HCEC 1CT (cell line): ENCODE measurements at places on chromosomes 16 and 17.
A peak's percentile ranks its signal among the peaks of the same experiment; 100 is the strongest.

DNA sequence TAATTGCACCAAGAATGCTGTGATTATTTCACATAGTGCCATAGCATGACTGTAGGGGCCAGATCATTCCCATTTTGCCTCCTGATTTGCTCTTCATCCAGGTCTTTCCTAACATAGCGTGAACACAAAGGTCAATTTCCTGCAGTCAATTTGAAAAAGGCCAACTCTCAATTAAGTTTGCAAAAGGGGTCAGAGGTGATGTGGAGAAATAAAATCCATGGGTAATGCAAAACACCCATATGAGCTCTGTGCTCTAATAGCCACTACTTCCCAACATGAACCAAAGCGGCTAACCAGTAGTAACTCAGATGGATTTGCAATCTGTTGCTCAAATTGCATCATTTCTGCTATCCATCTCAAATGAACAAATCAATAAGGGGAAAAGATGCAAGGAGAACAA lies 275.5 kb upstream of the SOX9 start:
- no peak for DNase-seq

- peak; percentile 76 for DNase-seq
Observed at GRCh38 chr17:7988750-7989178, 13.7 kb upstream of the GUCY2D start.

DNA sequence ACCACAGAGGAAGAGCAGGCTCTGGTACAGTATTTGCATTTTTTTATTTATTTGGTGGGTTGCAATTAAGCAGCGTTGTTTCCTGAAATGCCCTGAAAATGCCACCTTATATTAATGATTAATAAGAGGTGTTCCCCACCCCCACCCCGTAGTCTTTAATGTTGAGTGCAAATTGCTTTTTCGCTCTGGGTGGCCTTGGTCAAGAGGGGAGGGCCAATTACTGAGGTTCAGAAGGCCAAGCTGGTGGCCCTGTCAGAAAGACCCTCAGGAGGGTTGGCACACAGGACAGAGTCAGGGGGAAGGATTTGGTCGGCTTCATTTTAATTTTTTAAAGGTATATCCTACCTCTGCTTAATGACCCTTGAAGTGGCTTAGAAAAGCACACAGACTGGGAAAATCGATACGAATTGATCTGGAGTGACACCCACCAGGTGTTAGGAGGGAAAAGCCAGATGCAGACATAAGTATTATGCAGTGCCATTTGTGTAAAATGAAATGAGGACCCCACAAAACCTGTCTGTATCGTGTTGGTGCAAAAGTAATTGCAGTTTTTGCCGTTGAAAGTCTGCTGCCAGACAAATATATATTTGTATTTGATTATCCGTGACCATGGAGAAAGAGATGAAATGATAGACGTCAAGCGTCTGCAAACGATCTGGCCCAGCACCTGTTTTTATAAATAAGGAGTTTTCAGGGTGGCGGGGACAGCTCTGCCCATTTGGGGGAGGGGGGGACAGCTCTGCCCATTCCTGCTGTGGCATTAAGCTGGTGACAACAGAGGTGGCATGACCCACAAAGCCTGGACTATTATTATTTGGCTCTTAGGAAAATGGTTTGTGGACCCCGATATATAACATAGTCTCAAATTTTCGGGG lies 143.8 kb upstream of the PLCG2 start:
- no peak for DNase-seq

- no peak for DNase-seq
Observed at GRCh38 chr17:38914741-38915638, 10.4 kb upstream of the LASP1NB start.

- DNase-seq = no peak
Observed at GRCh38 chr16:85523602-85524364, 89.3 kb upstream of the GSE1 start.

DNA sequence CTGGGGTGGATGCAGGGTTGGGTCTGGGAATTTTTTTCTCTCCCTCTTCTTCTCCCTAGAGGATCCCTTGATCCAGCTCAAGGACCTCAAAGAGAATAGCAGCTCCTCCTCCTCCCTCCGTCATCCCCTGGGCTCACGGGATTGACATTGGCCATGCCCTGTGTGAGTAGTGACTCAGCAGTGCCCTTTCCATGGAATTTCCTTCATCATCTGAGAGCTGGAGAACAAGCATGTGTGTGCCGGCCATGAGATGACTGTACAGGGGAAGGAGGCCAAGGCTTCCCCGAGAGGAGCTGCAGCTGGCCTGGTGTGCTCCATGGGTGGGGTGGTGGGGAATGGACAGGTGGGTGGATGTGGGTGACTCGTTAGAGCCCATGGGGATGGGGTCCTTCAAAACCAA lies 8.9 kb upstream of the WSCD1 start:
- DNase-seq = peak; percentile 89

DNA sequence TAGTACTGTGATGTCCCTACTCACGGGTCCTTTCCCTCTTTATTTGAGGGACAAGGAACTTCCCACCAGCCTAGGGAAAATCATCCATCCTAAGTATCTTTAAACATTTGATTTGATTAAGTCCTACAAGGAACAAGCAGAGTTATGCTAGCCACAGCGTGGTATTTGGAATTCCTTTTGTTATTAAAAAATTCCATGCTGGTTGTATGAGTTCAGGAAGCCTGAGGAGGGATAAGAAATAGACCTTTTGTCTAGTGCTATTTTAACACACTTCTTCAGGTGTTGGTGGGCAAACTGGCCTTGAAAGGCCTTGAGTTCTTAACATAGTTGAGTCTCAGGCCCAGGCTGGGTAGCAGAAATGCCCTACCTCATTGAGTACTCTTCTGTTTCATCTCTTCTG lies 105.4 kb upstream of the TBX2 start:
- DNase-seq = no peak

DNA sequence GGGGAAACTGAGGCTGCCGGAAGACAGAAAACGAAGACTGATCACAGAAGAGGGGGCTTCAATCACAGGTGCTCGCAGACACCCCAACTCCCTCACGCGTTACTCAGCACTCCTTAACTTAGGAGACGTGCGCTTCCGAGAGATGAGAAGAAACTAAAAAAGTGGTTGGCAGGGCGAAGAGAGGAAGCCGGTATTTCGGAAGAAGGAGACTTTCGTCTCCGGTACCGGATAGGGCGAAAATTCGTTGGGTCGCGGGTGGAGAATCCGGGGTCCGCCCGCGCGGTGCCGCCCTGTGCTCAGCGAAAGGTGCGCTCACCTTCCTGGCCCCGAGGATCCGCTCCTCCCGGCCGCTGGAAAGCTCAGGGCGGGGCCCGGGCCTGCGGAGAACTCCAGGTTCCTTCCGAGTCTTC lies 917 bp upstream of the TBX2 start:
- DNase-seq = no peak

- no peak for DNase-seq
Observed at GRCh38 chr17:9918804-9919352, 13.8 kb upstream of the RCVRN start.

DNA sequence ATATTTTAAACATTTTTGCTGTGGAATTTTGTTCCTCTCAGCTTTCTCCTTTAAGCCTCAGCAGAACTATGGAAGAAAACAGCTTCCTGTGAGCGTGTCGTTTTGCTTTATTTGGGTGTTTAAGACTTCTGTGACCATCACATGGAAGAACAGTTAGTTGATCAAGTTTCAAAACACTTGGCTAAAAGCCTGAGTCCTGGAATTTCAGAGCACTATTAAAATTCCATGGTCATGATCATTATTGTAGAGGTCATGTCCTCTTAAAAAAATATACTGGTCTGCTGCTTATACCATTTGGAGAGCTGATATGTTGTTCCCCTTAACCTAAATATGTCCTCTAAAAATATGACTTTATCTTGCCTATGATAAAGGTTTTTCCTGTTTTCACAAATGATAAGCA lies 12.6 kb upstream of the CDR2 start:
- peak; percentile 94 for DNase-seq

DNA sequence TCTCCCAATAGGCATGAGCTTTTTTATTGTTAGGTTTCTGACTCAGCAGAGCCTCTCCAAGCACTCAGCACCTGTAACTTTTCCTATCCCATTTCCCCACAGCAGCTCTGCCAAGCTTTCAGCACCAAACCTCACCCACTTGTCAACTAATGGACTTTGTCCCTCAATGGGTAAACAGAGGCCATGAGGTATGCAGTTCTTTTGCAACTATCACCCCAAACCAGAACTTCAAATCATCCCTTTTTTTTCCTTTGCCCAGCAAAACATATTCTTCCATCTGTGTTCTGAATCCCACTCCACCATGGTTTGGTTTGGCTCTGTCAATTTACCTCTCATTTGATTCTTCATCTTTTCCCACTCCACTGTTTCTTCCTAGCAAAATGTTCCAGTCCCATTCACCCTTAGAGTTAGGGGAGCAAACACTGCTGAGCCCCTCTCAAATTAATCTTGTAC lies 58.1 kb downstream of the TOX3 start:
- DNase-seq = no peak

DNA sequence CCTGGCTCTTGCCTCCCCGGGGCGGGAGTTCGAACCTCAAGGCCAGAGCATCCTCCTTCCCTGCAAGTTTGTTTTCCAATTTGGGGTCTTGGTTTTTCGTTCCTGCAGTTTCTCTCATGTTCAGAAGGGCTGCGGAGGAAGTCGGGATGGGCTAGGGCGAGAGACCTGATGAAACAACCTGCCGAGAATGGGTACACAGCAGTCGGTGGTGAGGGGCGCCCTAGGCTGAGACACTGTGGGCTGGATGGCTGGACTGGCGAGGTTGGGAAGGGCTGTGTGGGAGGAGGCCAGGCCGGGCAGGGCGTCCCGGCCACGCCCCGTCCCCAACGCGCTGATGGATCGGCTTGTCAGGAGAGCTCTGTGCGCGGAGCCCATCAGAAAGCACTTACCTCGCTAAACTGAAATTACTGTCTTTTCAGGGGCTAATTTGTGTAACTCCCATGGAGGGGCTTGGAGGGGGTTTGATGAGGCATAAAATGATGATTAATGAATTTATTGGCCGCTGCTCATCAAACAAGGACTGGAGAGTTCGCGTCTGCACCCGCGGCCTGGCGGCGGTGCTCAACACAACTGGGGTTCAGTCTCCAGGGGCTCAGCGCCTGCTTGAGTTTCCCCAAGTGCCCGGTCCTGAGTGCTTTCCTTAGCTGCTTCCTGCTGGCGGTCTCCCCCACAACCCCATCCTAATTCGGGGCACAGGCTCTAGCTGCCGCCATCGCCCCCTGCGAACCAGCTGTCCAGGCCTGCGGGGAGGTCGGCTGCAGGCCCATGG lies 9.0 kb downstream of the IRX5 start:
- no peak for DNase-seq

- DNase-seq = peak; percentile 77
Observed at GRCh38 chr16:66977341-66978113, 10.9 kb upstream of the CES4A start.

GRCh38 chr17:8935191-8935590 lies 30.3 kb downstream of the PIK3R5 start:
- DNase-seq = no peak

- DNase-seq = peak; percentile 56
Observed at GRCh38 chr16:15518381-15519351, 84.3 kb downstream of the BMERB1 start.

- no peak for DNase-seq
Observed at GRCh38 chr17:33676444-33676843, 383.3 kb upstream of the ASIC2 start.

- no peak for DNase-seq
Observed at GRCh38 chr17:7357381-7357780, 2.4 kb downstream of the TMEM95 start.

- DNase-seq = peak; percentile 39
Observed at GRCh38 chr16:23801378-23801777, 34.4 kb upstream of the PRKCB start.

DNA sequence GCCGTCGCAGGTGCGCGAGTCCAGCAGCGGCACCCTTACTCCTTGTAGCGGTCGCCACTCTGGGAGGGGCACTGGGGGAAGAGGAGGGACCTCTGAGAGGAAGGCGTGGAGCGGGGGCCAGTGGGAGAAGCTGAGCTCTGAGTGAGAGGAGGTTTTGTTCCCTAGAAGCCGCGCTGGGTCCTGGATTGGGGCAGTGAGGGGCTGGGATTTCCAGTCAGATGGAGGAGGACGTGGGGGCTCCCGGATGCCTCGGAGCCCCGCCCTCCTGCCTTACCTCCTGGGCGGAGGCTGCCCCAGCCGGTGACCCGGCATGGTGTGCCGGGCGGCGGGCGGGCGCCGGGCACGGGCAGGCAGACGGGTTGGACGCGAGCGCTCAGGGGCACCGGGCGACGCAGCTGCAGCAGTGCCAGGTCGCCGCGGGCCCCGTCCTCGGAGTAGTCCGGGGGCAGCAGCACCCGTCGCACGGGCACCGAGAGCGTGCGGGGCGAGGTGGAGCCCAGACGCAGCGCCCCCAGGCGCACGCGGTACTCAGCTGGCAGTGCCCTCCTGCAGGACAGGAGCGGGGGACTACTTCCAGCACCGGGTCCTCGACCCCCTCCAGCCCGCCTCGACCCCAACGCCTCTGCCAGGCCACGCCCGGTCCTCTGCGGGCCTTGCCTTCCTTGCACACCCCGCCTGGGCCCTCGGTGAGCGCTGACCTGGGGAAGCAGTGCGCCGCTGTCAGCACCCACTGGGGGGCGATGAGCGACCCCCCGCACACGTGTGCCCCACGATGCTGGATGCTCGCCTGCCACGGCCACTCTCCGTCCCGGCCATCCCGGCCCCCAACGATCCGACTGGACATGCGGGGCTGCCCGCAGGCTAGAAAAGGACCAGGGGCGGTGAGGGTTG lies 2.0 kb downstream of the PRSS33 start:
- DNase-seq = no peak

DNA sequence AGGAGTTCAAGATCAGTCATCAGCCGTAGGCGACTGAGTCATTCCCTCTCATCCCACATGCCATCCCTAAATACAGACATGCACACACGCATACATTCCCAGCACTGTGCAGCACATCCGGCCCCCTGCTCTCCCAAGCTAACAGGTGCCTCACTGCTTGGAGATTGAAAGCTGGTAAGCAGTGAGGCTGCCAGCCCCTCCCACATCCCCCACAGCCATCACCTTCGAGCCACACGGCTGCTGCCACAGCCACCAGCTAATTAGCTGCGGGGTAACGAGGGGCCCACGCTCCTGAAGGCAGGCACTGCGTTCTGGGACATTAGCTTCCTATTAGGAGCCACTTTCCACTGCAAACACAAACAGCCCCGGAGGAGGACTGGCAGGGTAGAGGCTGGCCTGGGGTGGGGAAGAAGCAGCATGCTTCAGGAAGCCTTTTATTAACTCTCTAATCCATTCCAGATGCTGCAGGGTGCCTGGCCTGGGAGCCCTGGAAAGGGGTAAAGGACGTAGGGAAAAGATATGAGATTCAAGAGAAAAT lies 179.6 kb downstream of the CCT6B start:
- no peak for DNase-seq

GRCh38 chr17:82440991-82441627 lies 9.4 kb downstream of the CYBC1 start:
- no peak for DNase-seq

DNA sequence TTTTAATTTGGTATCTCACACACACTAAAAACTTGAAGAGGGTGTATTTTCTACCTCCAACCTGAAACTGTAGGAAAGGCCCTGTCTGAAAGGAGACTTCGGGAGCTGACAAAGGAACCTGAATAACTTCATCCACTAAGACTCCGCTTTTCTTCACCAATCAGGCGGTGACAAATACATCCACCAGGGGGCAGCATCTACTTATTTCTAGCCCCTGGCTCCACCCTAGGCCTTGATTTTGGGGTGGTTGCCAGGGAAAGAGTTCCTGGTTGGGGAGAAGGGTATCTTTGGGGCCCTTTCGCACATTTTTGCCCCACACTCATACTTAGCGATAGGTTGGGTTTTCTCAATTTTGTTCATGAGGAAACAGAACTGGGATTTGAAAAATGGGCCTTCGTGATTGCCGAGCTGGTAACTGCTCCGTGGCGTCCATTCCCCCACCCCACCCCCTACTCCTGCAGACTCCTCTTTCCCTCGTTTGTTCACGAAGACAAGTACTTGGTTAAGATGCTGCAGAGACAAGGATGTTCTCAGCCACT lies 4.8 kb upstream of the ARL4D start:
- DNase-seq = peak; percentile 72

GRCh38 chr17:44203731-44204440 lies 4.2 kb upstream of the ATXN7L3 start:
- DNase-seq = peak; percentile 48
